ENCODE measurements at places on chromosomes 7 and 10.

GRCh38 chr10:113476191-113476590, 76.7 kb upstream of the HABP2 start:
- DNase-seq, result no peak

GRCh38 chr7:19557726-19558465, 150.9 kb downstream of the POLR1F start:
- DNase-seq, result no peak

DNA sequence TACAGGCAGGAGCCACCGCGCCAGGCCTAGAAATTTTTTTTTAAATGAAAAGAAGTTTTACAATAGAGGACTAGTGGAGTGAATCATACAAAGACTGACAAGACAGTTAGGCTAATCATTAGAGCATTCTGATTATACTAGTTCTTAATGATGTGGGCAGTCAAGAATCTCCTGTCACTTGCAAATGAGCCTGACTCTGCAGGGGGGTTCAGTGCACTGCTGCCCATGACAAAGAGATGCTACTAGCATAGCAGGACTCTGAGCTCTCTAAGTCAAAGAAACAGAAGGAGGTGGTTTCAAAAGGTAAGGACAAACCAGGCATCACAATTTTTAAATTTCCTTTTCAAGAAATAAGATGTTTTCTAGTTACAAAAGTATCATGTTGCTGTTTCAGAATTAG, 59.0 kb downstream of the CCDC6 start:
- no peak for DNase-seq

DNA sequence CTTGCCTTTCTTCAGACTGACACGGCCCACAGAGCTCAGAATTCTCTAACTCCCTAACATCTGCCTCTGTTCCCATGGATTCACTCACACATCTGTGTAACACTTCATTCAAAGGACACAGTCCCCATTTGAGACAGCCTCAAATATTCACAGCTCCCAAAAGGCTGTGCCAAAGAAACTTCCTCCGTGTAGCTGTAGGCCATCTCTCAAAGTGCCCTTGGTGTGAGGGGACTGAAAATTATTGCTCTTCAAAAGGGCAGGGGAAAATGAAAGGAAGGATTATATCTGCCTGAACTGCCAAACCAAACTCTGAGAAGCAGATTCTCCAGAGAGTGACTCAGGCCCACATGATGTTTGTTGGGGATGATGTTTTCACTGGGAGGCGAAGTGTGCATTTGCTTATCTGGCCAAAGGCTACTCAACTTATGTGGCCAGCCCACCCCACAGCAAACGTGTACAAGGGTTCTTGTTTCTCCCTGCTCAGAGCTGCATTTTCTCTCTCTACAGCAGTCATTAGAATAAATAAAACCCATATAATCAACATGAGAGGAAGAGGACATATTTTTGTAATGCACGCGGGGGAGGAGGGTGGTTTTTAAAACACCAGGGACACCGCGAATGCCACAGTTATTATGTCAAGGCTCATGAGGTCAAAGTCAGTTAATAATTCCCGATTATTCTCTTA, 302.4 kb upstream of the NFE2L3 start:
- no peak for DNase-seq

All from CD4-positive, alpha-beta T cell treated with Interleukin-2 at 100 ng/mL for 4 hours (primary cell).